ENCODE measurements at places on chromosomes 3 and 15. TPM values are rescaled to one million over a fixed set of nuclear protein-coding genes. Genes with fewer than 3 reads are reported as not detected.

The GALK2 gene
- polyA plus RNA-seq: 36.4 TPM

DNA sequence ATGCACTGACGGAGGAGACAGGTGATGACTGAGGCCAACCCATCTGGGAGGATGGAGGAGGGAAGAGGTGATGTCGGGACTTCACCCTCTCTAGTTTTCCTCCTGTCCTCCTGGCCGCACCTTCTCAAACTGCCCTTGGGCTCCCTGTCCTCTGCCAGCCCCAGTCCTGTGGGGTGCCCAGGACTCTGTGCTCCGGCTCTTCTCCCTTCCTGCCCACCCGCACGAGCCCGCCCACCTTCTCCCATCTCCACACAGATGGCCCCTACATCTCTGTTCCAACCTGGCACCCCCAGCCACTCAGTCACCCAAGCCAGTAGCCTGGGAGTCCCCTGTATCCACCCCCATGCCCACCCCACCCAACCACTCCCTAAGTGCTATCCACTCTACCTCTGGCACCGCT, 206.7 kb upstream of the LINGO1 start:
- DNase-seq: no peak

- DNase-seq: no peak
Observed at GRCh38 chr3:138494607-138494929, 60.2 kb downstream of the ESYT3 start.

DNA sequence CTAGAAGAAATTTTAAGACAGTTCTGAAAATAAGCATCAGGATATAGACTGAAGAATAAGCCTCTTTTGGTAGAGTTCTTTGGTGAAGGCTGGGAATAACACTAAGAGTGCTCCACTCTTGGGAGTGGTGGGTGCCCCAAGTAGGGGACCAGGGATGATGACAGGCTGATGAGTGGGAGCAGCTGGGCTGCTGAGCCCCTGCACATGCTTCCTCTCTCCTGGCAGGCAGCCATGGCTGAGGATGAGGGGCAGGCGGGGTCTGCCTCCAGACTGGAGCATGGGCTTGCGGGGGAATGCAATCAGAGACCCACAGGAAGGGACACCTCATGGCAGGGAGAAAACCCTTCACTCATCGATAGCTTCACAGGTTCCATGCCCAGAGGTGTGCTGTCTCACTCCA, 72.6 kb upstream of the RORA start:
- no peak for DNase-seq

DNA sequence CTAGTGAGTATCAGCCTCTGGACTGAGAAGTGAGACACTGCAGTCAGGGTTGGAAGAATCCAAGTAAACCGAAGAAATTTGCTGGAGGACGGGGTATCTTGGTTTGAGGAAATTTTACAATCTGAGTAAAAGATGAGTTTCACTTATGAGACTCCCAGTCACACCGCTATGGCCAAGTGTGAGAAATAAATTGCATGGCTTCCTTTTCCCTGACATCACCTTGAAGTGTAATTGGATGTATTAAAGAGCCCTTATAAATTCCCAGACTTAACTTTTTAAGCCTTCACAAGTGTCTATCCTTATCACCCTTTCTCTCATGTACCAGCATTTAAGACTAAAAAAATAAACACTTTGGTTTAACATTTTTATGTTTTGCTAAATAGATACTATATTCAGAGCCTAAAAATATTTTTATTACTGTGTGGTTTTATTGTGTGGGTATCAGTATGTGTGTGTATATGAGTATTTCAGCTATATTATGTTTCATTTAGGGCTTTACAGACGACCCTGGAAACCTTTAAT, 23.8 kb downstream of the USP3 start:
- DNase-seq: no peak

The ENTPD3 gene
- 1.1 TPM for polyA plus RNA-seq

The MYRIP gene
- 0.92 TPM for polyA plus RNA-seq

- no peak for DNase-seq
Observed at GRCh38 chr15:93670931-93671330, 560.4 kb upstream of the MCTP2 start.

The TRIM42 gene
- polyA plus RNA-seq: not detected

The SLC12A8 gene
- polyA plus RNA-seq: 5.4 TPM

DNA sequence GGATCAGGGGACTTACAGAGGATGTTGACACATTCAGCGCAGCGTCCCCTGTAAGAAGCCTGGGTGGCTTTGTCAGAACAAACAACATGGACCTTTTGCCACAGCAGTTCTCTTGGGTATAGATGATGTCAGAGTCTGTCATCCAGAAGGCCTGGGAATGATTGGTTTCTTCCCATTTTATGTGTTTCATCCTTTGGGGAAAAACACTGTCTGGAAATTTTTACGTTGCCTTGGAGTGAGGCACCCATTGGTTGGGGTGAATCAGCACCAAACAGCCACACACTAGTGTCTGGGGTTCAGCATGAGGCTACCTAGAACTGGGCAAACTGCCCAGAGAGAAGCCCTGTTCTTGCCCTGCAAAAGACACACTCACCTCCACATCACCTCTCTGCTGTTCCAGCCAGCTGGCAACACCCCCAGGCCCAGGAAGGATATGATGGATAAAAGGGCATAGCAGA, 123.0 kb downstream of the FAM43A start:
- no peak for DNase-seq

- peak; percentile 11 for DNase-seq
Observed at GRCh38 chr3:76827701-76828226, 212.1 kb upstream of the ROBO2 start.

- DNase-seq: no peak
Observed at GRCh38 chr3:150367757-150368156, 40.3 kb upstream of the TSC22D2 start.

The RFTN1 gene
- 15.3 TPM for polyA plus RNA-seq

- peak; percentile 76 for DNase-seq
Observed at GRCh38 chr15:48084759-48085590, 35.8 kb upstream of the SLC24A5 start.

DNA sequence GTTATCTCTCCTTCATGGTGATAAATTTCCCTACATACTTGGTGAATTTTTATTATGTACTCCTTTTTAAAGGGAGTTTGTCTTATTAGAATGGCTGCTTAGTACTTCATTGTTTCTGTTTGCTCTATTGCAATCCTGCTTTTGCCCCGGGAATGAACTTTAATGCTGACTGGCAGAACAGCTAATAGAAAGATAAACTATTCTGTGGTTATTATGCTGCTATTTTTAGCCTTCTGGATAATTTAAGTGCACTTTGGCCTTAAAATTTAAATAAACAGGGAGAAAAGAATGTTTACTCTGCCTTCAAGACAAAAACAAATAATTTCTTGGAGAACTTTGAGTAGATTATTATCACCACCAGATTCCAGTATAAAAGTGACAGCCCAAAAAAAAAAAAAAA, 413.8 kb upstream of the CCDC54 start:
- peak; percentile 15 for DNase-seq

The CA12 gene
- 242 TPM for polyA plus RNA-seq

DNA sequence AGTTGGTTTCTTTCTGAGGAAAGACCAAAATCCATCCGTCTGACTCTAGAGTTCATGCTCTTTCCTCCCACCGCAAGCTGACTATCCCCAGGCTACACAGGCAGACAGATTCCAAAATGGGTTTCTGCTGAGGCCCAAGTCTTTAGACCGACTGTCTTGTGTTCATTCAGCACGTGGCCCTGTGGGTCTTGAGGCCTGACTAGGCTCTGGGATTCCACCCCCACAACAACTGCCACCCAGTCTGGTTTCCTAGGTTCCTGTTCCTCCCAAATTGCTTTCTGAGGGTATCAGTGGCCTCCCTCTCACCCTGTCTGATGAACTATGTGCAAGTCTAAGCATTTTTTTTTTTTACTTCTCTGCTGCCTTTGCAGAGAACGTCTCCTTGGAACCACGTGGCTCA, 67.7 kb downstream of the CYP19A1 start:
- no peak for DNase-seq

GRCh38 chr3:190224863-190225692, 97.2 kb downstream of the CLDN1 start:
- DNase-seq: peak; percentile 41

The GPR171 gene
- 0.47 TPM for polyA plus RNA-seq

DNA sequence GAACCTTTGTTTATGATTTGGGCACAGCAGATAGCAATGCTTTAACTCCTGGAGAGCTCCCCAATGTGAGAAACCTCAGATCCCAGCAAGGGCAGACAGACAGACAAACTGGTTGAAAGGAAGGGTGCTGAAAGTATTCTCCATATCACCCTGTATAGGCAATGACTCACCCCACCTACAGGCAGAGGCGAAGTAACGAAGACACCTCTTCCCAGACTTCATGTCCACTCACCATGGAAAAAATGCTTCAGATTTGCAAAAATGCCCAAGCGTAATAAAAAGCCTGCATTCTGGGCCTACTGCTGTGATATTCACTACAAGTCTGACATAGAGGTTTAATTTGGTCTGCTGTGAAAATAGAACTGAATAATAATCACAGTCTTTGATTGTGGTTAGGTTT, 50.5 kb downstream of the THBS1 start:
- no peak for DNase-seq

- no peak for DNase-seq
Observed at GRCh38 chr3:177835008-177835407, 637.7 kb upstream of the TBL1XR1 start.

The GOLGA8M gene
- 0.95 TPM for polyA plus RNA-seq

- DNase-seq: peak; percentile 45
Observed at GRCh38 chr3:139299261-139300132, 44.3 kb upstream of the MRPS22 start.

DNA sequence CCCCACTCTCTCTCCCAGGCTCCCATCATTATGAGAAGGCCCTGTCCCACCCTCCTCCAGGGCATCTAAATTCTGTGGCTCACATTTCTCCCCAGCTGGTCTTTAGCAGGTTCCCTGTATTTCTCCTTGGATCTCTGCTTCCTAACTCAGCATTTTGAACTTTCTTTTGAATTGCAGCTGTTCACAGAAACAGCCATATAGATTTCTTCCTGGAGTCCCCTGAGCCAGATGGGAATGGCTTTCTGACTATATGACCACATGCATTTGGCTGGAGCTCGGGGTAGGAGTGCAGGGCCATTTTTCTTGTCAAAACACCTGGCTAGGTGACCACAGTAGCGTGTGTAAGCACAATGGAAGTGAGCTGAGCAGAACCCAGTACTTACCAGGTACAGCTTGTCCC, 22.0 kb downstream of the RBP2 start:
- DNase-seq: no peak

- no peak for DNase-seq
Observed at GRCh38 chr3:129440618-129441190, 680 bp downstream of the IFT122 start.

The A4GNT gene
- polyA plus RNA-seq: not detected

The SOX14 gene
- not detected for polyA plus RNA-seq

The PROS1 gene
- 30.0 TPM for polyA plus RNA-seq

GRCh38 chr15:77577366-77577950, 55.3 kb downstream of the LINGO1 start:
- DNase-seq: no peak

The RPUSD3 gene
- 53.2 TPM for polyA plus RNA-seq

The TNFAIP8L3 gene
- 2.4 TPM for polyA plus RNA-seq

DNA sequence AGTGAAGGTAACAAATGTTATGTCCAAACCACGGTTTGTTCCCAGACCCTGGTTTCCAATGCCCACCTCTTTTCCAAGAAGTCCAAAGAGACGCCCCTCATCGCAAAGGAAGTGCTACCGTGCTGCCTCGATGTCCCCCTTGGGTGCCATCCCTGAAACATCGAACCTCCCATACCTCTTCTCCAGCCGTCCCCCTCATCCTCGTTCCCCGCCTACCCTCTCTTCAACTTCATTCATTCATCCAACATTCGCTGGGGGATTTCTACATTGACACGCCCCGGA, 467 bp downstream of the TIPIN start:
- no peak for DNase-seq

The GP9 gene
- polyA plus RNA-seq: 0.49 TPM

DNA sequence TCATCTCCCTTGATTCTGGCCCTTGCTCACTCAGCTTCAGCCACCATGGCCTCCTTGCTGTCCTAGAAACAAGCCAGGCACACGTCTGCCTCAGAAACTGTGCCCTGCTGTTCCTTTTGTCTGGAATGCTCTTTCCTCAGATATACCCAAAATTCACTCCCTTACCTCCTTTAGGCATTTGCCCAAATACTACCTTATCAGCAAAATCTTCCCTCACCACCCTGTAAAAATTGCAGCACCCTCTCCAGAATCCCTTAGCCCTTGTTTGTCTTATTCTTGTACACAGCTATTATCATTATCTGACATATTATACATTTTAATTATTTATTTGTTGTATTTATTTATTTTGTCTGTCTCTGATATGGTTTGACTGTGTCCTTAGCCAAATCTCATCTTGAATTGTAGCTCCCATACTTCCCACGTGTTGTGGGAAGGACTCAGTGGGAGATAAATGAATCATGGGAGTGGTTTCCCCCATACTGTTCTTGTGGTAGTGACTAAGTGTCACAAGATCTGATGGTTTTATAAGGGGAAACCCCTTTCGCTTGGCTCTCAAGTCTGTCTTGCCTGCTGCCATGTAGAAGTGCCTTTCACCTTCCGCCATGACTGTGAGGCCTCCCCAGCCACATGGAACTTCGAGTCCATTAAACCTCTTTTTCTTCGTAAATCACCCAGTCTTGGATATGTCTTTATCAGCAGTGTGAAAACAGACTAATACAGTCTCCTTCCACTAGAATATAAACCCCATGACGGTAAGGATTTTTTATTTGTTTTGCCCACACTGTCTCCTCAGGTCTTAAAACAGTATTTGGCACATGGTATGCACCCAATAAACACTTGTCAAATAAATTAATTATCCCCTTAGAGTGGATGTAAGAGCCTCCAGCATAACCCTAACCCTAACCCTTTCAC, 60.0 kb upstream of the STT3B start:
- DNase-seq: no peak

The SMCO1 gene
- not detected for polyA plus RNA-seq

The SYNPR gene
- not detected for polyA plus RNA-seq
